Cortex of kidney (tissue), 1 donor: ENCODE measurements at places on chromosomes 3 and 15.

- DNase-seq, result no peak
These were observed 171.1 kb downstream of the MAGI1 start for GRCh38 chr3:65867463-65868210.

DNA sequence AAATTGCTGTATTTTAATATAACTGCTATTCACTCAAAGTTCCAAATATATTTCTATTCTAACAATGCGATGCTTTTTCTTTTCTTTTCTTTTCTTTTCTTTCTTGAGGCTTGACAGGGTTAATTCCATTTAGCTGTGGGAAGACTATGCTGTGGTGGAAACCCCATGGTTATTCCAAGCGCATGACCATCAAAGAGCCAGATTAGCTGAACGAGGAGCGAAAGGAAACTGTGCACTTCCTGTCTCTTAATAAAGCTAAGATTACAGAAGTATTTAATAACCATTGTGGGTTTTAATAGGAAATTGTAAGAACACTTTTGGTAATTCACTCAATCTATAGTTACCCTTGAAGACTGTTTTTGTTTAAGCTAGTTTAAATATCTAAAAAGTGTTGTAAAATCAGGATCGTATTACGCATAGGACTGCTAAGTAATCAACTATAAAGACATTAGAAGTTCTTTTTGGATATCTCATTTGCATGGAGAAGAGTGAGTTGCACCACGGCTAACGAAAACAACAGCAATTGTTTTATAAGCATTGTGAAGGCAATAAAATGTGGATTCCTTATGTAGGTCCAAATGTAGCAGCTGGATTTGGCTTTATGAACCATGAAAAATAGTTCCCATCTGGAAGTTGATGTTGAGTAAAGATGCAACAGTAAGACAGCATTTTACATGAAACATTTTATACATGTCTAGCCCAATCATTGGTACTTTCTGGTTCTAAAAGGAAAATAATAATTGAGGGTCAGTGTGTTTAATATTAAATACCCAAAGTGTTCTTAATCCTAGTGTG is 105.4 kb downstream of the ZIC1 start:
- DNase-seq, result no peak

- no peak for DNase-seq
These were observed 12.0 kb upstream of the NRG4 start for GRCh38 chr15:76024021-76024768.

- no peak for DNase-seq
These were observed 55.2 kb downstream of the PLD1 start for GRCh38 chr3:171755015-171755589.

DNA sequence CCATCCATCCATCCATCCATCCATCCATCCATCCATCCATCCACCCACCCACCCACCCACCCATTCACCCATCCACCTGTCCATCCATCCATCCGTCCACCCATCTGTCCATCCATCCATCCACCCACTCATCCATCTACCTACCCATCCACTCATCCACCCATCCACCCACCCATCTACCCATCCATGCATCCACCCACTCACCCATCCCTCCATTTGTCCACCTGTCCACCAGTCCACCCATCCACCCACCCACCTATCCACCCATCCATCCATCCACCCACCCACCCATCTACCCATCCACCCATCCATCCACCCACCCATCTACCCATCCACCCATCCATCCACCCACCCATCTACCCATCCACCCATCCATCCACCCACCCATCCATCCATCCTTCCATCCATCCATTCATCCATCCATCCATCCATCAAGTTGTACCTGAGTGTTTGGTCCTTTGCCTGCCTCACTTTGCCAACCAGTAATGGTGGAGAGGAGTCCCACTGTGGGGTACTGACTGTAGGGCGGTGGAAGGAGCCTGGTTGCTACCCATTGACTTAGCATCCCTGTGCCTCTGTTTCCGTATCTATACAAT is 17.3 kb downstream of the PSTPIP1 start:
- DNase-seq, result no peak

DNA sequence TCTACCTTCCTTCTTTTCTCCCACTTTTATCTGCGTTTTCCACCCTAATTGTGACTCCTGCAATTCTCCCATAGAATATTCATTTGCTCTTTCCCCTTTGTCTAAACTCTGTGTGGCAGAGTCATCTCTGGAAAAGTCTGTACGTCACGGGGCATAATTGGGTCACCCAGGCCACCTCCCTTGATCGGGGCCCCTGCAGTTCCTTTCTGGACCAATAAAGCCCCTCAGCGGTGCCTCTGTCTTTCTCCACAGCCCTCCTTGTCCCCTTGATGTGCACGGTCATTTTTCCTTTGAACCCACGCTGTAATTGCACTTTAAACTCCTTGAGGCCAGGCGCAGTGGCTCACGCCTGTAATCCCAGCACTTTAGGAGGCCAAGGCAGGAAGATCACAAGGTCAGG is 10.7 kb downstream of the UPK1B start:
- DNase-seq, result no peak

GRCh38 chr15:25244731-25245585 is 193.9 kb downstream of the UBE3A start:
- DNase-seq, result no peak
